Activated CD4-positive, alpha-beta T cell treated with anti-CD3 and anti-CD28 coated beads for 36 hours (primary cell): ENCODE measurements at places on chromosomes 7 and 10.

DNA sequence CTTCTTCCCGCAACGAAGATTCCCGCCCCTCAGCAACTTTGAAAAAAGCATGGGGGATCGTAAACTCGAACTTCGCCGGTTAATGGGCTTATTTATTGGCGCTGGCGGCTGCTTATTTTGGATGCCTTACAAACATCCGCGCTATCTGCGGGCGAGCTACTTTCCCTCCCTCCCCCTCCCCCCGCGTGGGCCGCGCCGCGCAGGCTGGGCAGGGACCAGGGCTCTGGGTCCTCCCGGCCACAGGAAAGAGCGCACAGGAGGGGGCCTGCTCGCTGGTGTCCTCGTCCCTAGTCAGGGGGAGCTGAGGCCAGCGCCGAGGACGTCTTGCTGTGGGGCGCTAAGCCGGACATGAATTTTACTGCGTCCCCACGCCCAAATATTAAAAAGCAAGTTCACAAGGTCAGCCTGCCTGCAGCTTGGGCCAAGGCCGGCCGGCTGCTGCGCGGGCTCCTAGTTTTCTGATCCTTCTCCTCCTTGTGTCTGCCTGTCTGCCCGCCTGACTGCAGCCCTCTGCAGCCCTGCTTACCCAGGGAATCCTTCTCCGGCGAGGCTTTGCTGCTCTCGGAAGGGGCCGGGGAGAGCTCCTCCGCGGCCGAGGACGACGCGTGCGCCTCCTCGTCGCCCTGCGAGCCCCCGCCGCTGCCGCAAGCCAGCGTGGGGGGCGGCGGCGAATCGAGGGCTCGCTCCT is 1.2 kb downstream of the HOXA10 start:
- DNase-seq: peak; percentile 31

GRCh38 chr7:67451306-67451705 is 454.7 kb downstream of the TYW1 start:
- DNase-seq: no peak

DNA sequence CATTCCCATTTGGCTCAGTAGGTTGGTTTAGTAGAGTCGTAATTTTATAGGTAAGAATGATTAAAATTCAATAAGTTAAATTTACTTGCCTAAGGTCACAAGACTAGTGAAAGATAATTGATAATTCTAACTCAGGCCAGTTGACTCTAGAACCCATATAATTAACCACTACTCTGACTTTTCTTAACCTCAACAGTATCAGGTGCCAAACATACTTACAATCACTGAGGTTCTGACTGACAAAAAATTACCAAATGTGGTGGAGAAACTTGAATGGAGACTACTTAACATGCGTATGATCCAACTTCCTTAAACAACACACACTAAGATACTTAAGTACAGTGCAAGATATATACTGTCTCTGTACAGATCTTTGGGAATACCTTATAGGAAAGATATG is 667.3 kb upstream of the SORCS1 start:
- DNase-seq: no peak

DNA sequence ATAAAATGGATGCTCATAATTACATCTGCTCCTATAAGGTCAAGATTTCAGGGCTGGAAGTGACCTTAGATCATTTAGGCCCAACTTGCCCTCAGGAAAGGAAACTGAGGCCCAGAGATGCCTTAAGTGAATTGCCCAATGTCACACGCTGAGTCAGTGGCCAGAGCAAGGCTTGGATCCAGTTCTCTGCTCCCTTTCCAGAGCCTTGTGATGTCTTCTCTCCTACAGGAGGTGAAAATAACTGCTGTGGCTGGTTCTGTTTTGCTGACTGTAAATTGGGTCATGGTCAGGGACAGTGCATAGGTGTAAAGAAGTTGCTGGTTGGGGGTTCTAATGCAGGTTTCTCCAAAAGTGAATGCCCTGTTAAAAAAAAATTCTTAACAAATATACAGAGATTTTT is 91.3 kb downstream of the TCF7L2 start:
- DNase-seq: no peak

GRCh38 chr7:41878309-41879295 is 175.7 kb upstream of the INHBA start:
- no peak for DNase-seq

- no peak for DNase-seq
These were observed 351.0 kb downstream of the TCERG1L start for GRCh38 chr10:130960531-130960930.

GRCh38 chr7:36165059-36165458 is 12.0 kb downstream of the EEPD1 start:
- no peak for DNase-seq
